ENCODE measurements at places on chromosomes 12 and 14. TPM values are rescaled to one million over a fixed set of nuclear protein-coding genes. Genes with fewer than 3 reads are reported as not detected.

MYF6 gene
- total RNA-seq = not detected

GRCh38 chr12:31362115-31362758 lies 36.3 kb upstream of the SINHCAF start:
- H3K4me3 ChIP-seq = peak overlapping the region; percentile 79
- H3K4me1 ChIP-seq = peaks cover 22% of the 10 kb centered on the region
- no peaks in the 10 kb centered on the region for H3K27me3 ChIP-seq
- no peak for DNase-seq
- H3K27ac ChIP-seq = peak overlapping the region; percentile 82

BCL2L2 gene
- 17.5 TPM for total RNA-seq

DNA sequence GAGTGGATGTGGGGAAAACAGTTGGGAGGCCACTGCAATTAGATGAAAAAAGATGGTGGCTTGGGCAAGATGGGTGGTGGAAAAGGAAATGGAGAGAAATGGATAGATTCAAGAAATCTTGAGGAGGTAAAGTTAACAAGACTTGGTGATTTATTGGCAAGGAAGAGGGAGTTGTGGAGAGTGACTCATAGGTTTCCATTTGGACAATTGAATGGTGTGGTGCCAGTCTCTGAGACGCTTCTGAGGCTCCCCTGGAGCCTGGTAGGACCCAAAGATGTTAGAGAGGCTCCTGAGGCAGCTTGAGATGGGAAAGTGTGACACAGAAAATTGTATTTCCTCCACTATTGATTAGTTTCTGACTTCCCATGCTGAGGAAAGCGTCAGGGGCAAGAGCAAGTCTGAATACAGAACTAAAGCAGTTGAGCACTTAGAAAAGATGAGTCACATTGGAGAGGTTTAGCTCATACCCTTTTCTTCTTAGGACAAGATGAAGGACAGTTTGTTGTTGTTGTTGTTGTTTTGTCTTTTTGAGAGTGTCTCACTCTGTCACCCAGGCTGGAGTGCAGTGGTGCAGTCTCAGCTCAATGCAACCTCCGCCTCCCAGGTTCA lies 4.5 kb downstream of the PRPF40B start:
- H3K36me3 ChIP-seq = no peaks in the 10 kb centered on the region
- no peak overlapping the region for H3K4me3 ChIP-seq
- peaks cover 11% of the 10 kb centered on the region for H3K4me1 ChIP-seq
- H3K27ac ChIP-seq = no peak overlapping the region
- H3K27me3 ChIP-seq = no peaks in the 10 kb centered on the region

DNA sequence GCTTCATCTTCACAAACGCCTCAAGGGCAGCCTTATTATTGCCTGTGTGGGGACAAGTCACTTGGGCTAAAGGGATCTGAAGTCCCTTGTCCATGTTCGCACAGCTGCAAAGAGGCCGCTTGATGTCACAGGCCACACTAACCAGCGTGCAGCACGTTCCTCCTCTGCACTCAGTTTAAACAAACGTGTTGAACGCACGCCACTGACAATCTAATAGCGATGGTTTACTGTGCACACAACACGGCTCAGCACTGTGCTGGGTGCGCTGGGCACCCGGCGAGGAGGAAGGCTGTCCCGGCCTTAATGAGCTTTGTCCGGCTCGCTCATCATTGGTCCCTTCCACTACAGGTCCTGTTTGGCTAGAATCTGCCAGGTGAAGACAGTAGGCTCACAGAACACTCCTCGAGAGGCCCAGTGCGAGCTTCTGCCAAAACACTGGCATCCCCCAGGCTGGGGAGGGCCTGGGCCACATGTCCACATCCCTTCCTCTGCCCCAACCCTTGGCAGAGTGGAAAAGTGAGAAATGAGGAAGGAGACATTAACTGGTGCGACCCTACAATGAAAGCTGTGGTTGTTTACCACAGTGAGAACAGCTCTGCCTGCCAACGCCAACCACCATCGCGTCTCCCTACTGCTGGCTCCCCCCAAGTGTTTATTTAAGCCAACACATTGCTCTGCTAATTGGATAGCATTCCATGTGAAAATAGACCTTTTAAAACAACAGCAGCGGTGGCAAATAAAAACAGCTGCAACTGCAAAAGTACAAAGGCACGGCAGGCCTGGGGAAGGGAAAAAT lies 113.2 kb downstream of the RBM19 start:
- no peaks in the 10 kb centered on the region for H3K36me3 ChIP-seq
- no peak for DNase-seq
- H3K27me3 ChIP-seq = no peaks in the 10 kb centered on the region
- H3K4me3 ChIP-seq = no peak overlapping the region
- no peak overlapping the region for H3K27ac ChIP-seq

LTBP2 gene
- 0.73 TPM for total RNA-seq
